Lower leg skin (tissue), 4 donors: ENCODE measurements at places on chromosomes 5 and 9. TPM values are rescaled to one million over a fixed set of nuclear protein-coding genes. Genes with fewer than 3 reads are reported as not detected.

Gene RNF224
- total RNA-seq: not detected

Gene SV2C
- 0.23 TPM for total RNA-seq

DNA sequence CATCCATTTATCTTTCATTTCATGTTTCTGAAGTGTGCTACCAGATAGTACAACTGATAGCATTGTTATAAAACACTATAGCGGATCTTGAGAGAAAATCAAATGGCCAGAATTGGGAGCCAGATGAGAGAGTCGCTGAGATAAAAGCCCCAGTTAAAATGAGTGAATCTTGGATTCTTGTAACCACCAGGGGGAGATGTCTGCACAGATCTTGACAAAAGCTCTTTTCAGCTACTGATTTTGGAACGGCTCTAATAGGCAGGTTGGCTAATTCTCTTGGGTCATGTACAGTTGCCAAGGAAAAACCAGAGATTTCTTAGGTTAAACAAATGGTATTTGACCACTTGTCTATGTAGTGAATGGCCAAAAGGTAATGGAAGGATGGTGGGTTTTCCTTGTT is 21.7 kb downstream of the F2RL2 start:
- peak; percentile 20 for DNase-seq

DNA sequence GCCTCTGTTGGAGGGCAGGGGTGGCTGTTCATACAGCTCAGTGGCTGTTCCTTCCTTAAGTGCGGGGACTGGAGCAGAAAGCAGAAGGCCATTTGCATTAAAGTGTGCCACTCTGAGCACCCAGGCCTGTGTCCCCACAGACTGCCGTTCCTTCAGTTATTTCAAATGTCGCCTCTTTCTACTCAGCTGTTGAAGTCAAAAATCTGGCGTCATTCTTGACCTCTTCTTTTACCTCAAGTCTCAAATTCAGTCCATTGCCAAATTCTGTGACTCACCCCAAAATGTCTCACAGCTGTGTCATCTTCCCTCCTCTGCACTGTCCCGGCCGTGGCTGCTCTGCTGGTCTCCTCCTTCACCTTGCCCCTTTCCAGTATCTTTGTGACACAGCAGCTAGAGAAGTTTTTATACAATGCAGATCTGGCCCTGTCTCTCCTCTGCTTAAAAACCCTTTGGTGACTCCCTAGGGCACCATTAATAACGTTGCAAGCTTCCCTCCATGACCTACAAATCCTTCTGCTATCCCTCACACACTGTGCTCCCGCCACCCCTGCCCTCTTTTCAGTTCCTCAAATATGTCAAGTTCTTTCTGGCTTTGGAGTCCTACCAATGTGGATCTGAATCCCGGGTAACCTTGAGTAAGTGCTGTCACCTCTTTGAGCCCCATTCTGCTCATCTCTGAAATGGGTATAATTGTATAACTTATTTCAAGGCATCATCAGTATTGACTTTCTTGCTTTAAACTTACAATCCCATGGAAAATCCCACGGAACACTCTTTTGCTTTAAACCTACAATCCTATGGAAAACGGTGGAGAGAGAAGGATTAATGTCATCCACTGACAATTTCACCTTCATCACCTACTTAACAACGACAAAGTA is 98.3 kb upstream of the BOD1 start:
- DNase-seq: no peak

DNA sequence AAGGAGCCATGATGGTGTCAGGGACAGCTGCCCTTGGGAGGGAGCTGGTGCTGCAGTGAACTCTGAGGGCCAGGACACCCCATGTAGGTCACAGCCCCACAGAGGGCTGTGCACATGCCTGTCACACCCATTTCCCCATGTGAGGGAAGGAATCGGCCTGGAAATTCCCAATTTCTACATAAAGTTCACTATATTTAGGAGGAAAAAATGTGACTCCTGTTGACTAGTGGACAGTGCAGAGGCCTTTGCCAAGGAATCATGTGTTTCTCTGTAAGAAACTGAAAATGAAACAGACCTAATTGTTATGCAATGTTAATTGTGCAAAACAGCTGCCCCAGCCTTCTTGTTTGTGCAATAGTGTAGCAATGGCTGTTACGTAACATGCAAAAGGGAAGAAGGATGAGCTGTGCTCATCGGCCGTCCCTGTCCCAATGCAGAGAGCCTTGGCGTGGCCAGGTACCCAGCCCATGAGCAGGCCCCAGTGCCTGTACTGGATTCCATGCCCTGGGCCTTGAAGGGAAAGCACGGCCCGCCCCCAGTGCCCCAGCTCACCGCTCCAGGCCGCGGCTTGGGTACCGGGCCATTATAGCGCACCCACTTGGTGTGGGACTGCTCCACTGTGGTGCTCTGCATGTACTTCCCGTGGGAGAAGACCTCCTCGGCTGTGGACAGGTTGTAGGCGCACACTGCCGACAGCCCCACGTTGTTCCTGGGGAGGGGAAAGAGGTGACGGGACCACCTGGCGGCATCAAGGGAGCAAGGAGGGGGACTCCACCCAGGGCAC is 70.0 kb downstream of the SECISBP2 start:
- DNase-seq: peak; percentile 92

DNA sequence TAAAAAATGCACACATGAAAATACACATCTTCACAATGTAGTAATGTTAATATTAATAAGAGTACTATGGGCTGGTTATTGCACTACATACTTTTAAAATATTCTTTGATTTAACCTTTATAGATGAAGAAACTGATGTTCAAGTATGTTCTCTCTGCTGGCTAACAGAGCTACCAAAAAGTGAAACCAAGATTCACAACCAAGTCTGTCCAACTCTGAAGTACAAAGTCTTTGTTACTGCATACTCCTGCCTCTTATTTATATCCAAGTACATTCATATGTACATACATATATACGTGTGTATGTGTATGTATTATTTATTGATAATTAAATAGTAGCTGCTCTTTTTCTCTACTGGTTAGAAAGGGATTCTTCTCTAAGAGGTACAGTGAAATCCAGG is 325.6 kb downstream of the BNC2 start:
- DNase-seq: no peak

DNA sequence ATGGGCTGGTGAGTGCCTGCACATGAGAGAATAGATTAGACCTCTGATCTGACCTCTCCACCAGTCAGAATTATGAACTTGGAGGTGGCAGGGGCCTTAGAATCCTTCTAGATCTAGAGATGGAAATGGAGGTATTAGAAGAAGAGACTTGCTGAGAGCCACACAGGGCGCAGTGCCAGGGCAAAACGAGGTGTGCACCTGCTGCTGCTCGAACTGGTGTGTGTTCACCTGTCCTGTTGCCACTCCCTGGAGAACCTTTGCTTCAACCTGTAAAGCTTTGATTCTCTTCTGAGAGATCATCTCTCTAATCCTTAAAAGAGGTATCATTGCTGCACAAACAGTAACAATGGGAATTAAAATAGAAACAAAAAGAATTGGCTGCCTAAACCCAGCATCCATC is 24.9 kb downstream of the FRMPD1 start:
- DNase-seq: no peak

Gene IRX1
- 18.8 TPM for total RNA-seq

DNA sequence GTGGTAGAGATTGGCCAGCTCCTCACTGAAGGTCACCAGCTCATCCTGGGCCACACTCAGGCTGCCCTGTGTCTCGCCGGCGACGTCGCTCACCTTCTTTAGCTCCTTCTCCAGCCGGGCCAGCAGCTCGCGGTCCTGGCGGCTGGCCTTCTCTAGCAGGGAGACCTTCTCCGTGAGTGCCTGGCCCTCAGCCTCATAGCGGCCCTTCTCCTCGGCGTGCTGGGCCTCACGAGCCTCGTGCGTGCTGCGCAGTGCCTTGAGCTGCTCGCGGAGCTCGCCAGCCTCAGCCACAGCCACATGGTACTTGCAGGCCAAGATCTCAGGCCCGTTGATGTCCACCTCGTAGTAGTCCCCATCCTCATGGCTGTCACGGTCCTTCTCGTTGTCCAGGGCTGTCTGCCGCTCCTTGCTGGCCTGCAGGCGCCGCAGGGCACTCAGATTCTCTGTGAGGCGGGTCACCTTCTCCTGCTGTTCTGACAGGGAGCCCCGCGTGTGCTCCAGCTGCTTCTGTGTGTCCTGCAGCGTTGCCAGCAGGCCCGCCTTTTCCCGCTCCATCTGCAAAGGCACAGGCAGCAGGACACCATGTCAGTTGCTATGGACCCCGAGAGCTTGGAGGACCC is 45.5 kb downstream of the BICD2 start:
- no peak for DNase-seq

Gene SLC25A2
- 0.66 TPM for total RNA-seq

DNA sequence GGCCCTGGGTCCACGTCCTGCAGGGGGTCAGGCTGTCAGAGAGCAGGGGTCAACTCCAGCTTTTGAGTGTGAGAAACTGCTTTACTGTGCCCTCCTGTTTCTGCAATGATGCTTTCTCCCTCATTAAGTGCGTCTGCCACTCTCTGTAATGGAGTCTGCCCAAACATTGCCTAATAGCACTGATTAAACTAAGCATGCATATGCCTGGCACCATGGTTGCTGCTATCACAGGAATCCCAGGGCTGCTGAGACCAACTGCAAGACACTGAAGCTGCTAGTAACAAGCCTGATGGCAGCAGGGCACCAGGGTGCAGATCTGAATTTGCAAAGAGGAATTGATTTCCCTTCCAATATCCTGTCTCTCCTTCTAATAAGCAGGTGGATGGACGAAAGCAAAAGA is 125.3 kb downstream of the SLC24A2 start:
- DNase-seq: no peak

DNA sequence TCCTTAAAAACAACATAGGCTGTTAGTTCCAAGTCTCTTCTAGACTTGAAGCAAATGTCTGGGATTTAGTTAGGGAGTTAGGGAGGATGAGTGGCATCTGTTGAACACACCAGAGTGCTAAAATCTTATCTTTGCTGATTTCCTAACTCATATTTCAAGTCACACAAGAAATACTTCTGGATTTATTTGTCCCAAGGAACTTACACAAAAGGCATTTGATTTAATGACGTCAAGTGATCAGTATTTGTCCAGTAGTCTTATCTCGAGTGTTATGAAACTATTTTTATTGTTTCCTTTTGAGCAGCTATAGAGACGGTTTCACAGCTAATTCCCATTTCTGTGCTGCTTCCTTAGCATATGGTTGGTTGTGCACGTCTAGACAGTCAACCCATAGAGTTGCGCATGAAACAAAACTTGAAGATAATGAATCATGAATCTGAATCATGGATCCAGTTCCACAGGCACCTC is 140.5 kb upstream of the TUT7 start:
- no peak for DNase-seq

DNA sequence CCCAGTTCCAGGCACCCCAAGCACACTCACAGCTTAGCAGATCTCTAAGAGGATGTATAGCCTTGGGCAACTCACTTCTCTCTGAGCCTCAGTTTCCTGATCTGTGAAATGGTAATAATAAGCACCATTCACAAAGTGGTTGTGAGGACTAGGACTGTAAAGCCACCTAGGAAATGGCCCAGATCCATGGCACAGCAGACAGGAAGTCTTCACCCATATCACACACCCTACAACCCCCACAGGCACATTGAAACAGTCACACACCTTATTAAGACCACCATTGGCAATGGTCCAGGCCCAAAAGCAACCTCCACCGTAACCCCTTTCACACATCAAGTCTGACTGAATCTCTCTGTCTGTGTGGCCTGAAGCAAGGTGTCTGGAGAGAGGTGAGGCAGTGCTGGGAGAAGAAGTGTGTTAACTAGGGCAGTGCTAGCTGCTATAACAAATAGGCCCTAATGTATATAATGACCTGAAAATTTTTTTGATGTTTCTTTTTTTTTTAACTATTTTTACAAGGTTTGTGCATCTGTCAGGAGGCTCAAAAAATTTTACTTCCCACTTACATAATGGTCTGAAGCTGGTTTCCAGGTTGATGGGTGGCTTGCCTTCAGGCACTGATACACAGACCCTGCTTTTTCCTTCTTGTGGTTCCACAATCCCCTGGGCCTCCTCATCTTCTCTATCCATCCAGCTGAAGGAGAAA is 2.4 kb upstream of the RGS14 start:
- no peak for DNase-seq

DNA sequence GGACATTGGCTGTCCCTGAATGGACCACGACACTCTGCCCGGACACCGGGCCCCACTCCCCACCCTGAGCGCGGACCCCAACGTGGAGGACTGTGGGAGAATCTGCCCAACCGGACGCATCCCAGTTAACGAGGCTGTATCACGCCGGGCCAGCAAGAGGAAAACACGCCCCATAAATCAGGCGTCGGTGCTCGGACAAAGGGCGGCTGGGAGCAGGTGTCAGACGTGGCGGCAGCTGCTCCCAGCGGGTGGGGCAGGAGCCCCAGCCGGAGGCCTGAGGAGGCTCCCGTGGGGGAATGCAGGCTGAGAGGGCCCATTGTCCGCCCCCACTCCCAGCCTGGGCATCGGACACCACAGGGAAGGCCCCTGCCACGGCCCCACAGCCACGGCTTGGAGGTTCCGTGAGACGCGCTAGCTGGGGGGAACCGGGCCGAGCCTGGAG is 19.2 kb downstream of the NOTCH1 start:
- no peak for DNase-seq
